Activated CD4-positive, alpha-beta T cell treated with anti-CD3 and anti-CD28 coated beads for 24 hours (primary cell): ENCODE measurements at places on chromosomes 6 and 20.

- no peak for DNase-seq
Measured at GRCh38 chr20:36362261-36362660, 56.1 kb downstream of the DLGAP4 start.

DNA sequence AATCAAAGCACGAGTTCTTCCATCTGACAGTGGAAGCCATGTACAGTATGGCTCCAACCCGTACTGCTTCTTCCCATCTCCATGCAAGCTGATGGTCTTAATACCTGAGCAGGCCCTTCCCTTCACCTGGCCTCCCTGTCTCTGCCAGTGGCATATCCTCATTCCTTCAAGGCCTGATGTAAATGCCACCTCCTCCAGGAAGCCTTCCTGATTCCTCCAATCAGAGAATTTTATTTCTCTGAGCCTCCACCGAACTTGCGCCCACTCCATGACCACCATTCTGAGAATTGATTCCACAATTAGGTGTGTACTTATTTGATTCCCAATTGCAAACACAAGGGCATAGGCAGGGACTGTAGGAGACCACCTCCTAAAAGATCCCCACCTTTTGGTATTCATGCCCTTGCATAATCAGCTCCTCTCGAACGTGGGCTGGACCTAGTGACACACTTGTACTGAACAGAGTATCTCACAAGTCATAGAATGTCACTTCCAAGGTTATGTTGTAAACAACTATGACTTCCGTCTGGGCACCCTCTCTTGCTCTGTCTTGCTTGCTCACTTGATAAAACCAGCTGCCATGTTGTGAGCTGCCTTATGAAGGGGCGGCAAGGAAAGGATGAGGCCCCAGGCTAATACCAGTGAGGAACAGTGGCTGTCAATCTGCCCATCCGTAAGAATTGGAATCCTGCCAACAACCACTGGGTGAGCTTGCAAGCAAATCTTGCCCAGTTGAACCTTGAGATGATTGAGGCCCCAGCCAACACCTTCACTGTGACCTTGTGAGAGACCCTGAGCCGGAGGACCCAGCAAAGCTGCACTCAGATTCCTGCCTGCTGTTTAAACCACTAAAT, 38.8 kb downstream of the CPNE5 start:
- DNase-seq = no peak

GRCh38 chr20:7926767-7927166, 13.5 kb downstream of the HAO1 start:
- no peak for DNase-seq

DNA sequence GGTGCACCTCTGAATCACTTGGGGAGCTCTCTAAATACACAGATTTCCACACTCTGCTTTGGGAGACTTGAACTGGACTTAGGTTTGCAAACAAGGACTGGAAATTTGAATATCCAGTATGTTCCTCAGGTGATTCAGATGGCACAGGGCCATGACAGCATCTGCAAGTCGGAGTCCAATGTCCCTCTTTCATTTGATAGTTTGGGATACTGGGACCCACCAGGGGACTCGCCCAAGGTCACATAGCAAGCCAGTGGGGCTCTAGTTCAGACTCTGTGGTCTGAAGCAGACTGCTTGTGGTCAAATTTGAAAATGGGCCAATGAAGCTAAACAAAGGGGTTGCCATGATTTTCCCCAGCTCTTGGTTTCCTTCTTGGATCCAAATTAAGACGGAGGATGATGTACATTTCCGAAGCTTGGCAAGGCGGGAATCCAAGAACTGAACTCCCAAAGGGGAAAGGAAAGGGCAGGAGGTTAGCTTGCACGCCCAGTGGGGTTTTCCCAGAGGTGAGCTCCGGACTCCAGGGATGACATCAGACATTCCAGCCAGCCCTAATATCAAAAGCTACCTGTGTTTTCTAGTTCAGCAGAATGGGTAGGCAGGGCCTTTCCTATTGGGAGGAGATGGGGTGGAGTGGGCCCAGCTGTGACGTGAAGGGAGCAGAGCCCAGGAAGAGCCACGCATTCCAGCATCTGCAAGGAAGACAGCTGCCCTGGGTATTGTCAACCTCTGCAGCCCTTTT, 3.4 kb upstream of the SYS1 start:
- DNase-seq = no peak

DNA sequence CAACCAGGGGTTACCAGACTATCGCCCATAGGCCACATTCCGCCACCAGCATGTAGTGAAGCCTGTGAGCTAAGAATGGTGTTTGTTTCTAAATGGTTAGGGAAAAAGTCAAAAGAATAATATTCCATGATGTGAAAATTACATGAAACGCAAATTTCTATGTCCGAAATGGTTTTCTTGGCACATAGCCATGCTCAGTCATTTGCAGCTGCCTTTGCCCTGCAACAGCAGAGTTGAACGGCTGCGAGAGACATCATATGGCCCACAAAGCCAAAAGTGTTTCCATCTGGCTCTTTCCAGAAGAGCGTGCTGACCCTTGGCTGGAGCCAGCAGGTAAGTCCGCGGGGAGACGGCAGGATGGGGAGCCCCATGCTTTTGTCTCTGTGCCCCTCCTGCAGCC, 60.7 kb downstream of the FAM120B start:
- no peak for DNase-seq

GRCh38 chr6:144896289-144896688, 611.2 kb downstream of the UTRN start:
- no peak for DNase-seq

DNA sequence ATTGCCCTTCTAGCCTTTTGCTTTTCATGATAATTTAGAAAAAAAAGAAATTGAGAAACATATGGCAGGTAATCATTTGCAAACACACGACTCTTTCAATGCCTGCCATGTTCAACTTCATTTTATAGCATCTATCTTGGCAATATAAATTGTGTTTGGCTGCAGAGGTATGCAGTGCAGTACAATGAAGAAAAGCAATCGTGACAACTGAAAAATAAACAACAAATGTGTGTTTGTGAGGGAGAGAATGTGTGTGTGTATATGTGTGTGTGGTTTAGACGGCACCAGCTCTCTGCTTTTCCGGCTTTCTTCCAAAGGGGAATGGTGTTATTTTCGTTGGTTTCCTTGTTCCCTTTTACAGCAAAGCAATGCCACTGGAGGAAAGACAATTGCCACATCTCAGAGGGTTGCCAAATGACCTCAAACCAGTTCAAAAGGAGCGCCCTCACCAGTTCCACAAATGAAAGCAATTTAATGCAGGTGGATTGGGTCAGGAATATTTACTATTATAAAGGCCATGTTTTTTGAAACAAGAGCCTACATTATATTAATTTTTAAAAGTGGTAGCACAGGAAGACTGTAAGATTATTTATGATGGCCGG, 587.2 kb downstream of the PRKN start:
- no peak for DNase-seq

DNA sequence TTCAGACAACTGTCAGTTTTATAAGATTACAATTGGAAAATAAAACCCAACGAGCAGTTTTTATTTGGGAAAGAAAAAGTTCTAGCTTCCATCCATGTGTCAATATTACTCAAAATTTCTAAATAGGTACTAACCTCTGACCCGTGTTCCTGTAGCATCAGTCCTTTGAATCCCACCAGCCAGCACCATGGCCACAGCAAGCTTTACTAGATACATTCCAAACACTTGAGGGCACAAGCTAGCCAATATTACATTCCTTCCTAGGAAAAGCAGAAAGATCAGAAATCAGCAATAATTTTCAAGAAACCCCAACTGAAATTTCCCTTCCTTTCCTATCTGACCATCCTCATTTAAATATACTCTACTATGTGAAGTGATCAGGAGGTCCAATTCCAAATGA, 19.2 kb downstream of the ASF1A start:
- DNase-seq = no peak

GRCh38 chr6:113560376-113560775, 296.8 kb upstream of the MARCKS start:
- DNase-seq = no peak

DNA sequence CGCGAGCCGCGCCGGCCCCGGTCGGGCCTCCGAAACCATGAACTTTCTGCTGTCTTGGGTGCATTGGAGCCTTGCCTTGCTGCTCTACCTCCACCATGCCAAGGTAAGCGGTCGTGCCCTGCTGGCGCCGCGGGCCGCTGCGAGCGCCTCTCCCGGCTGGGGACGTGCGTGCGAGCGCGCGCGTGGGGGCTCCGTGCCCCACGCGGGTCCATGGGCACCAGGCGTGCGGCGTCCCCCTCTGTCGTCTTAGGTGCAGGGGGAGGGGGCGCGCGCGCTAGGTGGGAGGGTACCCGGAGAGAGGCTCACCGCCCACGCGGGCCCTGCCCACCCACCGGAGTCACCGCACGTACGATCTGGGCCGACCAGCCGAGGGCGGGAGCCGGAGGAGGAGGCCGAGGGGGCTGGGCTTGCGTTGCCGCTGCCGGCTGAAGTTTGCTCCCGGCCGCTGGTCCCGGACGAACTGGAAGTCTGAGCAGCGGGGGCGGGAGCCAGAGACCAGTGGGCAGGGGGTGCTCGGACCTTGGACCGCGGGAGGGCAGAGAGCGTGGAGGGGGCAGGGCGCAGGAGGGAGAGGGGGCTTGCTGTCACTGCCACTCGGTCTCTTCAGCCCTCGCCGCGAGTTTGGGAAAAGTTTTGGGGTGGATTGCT, 1.3 kb downstream of the VEGFA start:
- DNase-seq = peak; percentile 44

DNA sequence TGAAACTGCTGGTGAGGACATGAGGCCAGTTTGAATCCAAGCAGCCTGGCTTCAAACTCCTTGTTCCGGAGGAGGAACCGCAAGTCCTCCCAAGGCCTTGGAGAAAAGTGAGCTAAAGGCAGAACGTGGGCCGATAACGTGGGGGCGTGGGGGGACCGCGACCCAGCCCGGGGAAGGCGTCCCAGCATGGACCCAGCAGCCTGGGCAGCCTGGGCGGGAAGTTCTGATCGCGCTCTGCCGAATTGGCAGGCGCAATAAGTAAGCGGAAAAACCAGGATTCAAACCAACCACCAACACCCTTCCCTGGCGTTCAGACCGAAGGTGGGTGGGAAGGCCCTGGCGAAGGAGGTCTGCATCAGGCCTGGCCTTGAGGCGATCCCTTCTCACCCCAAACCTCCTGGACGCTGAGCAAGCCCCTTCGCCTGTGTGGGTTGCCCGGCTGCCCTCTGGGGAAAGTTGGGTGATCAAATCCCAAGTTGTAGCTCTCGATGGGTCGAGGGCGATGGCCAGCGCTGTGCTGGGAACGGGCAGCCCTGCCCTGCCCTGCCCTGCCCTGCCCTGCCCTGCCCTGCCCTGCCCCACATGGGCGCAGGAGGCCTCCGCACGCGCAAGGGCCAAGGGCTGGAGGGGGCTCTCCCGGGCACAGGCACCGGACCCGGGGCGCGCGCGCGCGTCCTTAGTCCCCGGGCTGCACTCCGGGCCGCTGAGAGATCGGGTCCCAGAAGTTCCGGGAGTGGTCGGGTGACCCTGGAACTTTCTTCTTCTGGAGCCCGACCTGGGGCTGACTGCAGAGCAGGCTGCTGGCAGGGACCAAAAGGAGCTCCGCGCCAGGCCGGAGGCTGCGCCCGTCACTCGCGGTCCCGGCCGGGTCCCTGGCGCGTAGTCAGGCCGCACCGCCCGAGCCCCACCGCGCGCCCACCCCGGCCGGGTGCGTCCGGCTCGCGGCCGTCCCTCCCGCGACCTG, 637 bp upstream of the SLC22A3 start:
- DNase-seq = no peak

GRCh38 chr20:32227306-32227705, 19.6 kb downstream of the POFUT1 start:
- DNase-seq = no peak

DNA sequence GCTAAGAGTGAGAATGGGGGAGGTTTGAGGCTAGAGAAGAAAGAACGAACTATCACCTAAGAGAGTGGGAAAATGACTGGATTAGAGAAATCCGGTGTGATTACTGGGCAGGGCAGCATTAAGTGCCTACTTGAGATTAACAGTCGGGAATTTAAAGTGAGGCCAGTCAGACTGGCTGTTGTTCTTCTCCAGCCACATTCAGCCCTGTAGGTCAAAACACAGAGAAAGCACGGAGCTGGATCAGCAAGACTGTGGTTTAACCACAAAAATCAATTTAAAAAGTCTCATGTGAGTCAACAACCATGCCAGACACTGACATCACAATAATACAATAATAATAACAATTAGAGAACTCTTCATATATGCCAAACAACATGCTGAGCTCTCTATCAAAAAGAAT, 301.9 kb upstream of the SGK1 start:
- no peak for DNase-seq

GRCh38 chr6:35859367-35859766, 54.2 kb downstream of the LHFPL5 start:
- DNase-seq = no peak

GRCh38 chr6:19327241-19327640, 509.9 kb upstream of the ID4 start:
- DNase-seq = no peak

DNA sequence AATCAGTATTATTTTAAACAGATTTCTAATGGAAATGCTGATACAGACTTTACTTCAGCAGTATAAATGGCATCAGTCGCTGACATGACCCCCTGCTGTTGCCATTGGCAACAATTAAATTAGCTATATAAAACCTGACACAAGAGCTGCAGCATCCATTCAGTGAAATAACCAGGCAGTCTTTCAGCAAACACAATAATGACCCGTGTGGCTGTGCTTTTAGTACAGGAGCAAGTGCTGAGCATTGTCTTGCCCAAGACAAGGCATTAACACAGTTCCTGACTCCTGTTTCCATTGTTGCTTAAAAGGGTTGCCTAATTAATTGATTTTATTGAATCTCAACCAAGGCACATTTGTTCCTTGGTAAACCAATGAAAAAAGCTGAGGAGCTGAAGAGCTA, 382.1 kb downstream of the HACE1 start:
- no peak for DNase-seq

DNA sequence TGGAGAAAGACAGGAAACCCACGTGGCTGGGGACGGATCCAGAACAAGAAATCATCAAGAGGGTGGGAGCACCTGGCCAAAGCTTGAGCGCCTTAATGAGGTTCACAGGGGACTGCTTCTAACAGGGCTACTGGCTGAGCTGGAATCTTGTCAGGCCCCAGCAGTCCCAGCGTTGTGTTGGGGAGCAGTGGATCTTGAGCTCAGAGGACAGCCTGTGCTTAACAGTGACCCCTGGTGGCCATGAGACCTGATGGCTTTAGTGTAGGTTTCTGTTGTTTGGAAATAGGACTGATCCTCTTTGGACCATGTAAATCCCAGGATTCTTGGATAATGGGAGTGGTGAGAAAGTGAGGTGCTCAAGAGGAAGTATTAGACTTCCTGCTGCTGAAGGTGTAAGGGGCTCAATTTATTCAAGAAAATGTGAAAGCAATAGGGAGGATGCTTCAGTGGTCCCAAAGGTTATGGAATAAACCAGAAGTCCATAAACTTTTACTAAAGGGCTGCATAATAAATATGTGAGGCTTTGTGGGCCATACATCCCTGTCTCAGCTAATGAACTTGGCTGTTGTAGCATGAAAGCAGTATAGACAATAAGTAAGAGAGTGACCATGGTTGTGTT, 216.2 kb downstream of the NFATC2 start:
- peak; percentile 26 for DNase-seq

DNA sequence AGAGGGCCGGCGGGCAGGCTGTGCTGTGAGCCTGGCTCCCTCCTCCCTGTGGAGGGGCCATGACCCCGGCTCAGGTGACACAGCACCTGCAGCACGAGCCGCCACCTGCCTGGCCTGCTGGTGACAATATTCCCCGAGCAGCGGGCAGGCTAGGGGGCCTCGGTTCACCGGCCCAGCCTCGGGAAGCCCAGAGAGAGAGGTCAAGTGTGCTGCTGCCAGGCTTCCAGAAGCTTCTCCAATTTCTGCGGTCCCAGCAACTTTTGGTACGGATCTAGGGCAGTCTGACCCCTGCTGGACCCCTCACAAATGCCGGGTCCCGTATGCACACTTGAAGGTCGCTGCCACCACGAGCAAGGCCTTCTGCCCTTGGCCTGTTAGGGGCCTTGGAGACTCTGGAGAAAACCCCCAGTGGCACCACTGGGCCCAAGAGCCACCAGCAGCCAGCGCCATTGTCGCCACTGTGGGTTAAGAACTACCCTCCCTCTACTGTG, 38.6 kb upstream of the NOL4L start:
- no peak for DNase-seq
